NCI-H1092 (cell line): ENCODE measurements at places on chromosomes 7 and 10.
A peak's percentile ranks its signal among the peaks of the same experiment; 100 is the strongest.

- DNase-seq = no peak
These were observed 176.6 kb downstream of the SEMA3D start for GRCh38 chr7:85010306-85010705.

- no peak for DNase-seq
These were observed 40.6 kb upstream of the PTPRZ1 start for GRCh38 chr7:121832347-121832746.

- DNase-seq = no peak
These were observed 60.3 kb downstream of the PRKAR2B start for GRCh38 chr7:107104801-107105200.

- no peak for DNase-seq
These were observed 67.2 kb downstream of the RAMP3 start for GRCh38 chr7:45224832-45225231.

- no peak for DNase-seq
These were observed 526 bp upstream of the LAMTOR4 start for GRCh38 chr7:100148225-100148558.

- no peak for DNase-seq
These were observed 25.5 kb downstream of the ZNF713 start for GRCh38 chr7:55912748-55913158.

DNA sequence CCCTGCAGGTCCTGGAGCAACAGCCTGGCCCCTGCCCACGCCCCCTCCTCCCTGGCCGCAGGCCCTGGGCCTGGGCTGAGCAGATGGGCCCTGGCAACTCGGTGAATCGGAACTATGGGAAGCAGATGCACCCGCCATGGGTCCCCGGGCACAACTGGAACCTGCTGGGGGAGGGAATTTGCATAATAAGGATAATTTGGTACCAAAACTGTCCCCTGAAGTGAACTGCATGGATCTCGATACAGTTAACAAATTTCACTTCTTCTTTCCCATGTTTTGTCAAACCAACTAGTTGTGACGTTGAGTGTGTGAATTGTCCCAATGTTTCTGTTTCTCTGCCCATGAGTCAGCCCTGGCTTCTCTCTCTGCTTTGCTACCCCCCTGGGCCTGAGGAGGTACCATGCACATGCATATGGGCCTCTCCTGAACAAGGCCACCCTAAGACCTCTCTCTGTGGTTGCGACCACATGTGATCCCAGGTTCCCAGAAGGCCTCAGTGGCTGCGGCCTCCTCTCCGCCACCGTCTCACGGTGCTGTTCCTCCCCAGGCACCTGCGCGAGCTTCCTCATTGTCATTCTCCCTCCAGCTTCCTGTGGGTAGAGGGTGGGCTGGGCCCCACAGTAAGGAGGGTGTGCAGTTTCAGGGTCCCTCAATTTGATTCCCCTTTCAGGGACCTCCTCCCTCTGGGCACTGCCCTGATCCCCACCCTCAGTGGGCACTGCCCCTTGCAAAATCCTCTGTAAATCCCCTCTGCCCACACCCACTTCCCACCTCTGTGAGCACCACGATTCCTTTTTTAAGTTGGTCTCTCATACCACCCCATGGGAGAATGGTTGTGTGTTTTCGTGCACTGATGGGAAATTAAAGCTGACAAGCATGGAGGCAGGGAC lies 40.0 kb downstream of the FIGNL1 start:
- no peak for DNase-seq

GRCh38 chr10:63633677-63634487 lies 112.7 kb downstream of the REEP3 start:
- no peak for DNase-seq

- no peak for DNase-seq
These were observed 159.9 kb upstream of the MGMT start for GRCh38 chr10:129307141-129307540.

GRCh38 chr7:90222811-90223725 lies 11.5 kb downstream of the STEAP2 start:
- DNase-seq = no peak

DNA sequence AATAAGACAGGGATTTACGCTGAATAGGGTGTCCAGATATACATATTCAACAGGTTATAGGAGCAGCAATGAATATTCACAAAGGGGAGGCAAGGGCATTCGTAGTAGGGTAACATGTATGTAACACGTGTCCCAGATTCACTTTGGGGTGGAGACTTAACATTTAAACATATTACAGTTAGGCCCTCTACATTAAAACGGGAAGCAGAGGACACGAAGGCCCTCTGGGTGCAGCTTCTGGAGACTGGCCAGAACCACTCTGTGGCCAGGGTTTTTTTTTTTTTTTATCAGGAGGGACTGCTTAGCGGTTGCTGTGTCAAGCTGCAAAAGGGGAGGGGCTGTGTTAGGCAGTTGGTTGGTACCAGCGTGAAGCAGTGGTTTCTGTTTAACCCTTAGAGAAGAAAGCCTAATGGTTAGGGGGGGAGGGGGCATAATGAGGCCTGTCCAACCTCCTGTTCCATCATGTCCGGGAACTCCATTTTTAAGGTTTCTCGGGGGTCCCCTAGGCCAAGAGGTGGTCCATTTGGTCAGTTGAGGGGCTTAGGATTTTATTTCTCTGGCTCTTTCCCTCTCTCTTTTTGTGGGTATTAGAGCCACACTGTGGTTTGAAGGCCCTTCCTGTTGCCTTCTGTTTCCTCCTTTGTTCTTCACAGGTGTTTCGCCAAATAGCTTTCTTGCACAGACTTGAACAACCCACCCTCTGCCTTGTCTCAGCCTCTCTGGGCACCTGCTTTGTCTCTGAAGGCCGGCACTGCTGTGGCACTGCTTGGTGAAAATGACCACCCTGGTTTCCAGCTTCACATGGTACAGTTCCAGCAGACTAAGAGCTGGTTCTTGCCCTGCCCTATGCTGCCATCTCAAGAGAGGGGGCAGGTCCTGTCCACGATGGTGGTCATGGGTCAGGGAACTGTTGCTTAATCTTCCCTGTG lies 26.4 kb downstream of the PRF1 start:
- peak; percentile 71 for DNase-seq

GRCh38 chr7:15475808-15476530 lies 85.8 kb downstream of the AGMO start:
- DNase-seq = no peak

DNA sequence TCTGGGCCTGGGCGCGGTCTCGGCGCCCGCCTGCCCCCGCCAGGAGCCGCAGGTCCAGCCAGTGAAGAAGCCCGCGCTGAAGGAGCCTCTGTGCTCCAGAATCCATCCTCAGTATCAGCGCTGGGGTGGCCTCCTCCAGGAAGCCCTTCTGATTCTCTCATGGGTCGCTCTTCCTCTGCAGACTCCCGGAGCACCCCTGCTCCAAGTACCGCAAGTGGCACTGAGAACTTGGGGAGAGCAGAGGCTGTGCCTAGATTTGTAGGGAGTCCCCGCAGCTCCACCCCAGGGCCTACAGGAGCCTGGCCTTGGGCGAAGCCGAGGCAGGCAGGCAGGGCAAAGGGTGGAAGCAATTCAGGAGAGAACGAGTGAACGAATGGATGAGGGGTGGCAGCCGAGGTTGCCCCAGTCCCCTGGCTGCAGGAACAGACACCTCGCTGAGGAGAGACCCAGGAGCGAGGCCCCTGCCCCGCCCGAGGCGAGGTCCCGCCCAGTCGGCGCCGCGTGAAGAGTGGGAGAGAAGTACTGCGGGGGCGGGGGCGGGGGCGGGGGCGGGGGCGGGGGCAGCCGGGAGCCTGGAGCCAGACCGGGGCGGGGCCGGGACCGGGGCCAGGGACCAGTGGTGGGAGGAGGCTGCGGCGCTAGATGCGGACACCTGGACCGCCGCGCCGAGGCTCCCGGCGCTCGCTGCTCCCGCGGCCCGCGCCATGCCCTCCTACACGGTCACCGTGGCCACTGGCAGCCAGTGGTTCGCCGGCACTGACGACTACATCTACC lies at the start of gene ALOX5:
Gene ALOX5 (plus strand): TSS at position 641 of the 774 bp plus-strand sequence. CDS start 64 bp downstream, at position 705.
- peak; percentile 65 for DNase-seq

- DNase-seq = no peak
These were observed 101.3 kb upstream of the DNAJB12 start for GRCh38 chr10:72455889-72456595.

DNA sequence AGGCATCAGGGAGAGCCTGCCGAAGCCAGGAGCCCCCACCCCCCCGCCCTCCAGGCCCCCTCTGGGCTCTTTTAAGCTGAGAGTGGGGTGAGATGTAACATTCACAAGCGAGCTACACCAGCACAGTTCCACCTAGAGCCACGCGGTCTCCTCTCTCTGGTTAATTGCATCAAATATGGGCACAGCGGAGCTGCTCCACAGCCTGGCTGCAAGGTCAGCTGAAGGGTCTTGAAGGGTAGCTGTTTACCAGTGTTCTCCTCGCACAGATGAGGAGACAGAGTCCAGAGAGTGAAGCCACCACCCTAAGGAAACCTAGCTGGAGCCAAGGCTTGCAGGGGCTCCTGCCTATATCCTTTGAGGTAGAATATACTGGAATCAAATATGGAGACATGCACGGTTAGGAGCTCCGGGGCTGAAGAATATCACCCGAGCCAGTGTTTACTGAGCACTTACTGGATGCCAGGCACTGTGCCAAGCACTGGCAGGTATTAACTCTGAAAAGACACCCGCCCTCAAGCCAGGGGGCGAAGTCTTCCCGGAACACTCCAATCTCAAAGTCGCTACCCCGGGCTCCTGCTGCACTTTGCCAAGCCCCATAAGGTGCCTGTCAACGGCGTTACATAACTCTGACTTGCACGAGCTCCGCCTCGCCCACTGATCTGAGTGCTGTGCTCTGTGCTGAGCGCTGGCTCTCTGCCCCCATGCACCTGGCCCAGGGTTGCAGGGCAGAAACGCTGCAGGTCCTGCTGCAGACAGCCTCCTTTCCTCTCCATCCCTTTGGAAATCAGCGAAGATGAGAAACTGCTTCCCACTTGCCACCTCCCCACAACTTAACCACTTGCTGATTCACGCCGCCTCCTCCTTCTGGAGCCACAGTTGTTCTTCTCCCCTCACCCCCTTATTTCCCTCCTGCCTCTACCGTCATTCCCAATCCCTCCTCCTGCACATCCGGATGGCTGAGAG lies 5.4 kb downstream of the CHST15 start:
- peak; percentile 60 for DNase-seq

DNA sequence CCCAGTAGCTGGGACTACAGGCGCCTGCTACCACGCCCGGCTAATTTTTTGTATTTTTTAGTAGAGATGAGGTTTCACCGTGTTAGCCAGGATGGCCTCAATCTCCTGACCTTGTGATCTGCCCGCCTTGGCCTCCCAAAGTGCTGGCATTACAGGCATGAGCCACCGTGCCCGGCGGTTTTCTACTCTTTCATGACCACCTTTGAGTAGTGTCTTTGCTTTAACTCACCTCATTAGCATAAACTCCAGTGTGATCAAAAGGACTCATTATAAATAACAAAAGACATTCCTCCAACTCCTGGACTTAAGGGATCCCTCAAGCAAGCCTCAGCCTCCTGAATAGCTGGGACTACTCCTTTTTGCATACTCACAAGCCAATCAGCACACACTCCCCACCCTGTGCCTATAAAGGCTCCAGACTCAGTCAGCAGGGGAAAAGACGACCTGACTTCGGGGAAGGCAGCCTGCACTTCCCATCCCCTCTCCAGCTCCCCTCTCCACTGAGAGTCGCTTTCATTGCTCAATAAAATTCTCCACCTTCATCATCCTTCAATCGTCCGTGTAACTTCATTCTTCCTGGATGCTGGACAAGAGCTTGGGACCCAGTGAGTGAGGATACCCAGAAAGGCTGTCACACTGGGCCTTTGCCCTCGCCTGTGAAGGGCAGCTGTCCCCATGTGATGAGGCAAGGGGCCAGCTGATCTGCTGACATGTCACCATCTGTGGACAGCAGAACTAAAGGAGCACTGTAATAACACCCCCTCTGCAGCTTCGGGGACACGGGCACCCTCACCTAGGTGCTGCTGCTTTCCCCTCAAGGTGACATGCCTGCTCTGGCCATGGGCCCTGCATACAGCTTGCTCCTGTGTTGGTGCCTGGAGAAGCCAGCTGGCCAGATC lies 35.0 kb upstream of the EIF4H start:
- DNase-seq = no peak

DNA sequence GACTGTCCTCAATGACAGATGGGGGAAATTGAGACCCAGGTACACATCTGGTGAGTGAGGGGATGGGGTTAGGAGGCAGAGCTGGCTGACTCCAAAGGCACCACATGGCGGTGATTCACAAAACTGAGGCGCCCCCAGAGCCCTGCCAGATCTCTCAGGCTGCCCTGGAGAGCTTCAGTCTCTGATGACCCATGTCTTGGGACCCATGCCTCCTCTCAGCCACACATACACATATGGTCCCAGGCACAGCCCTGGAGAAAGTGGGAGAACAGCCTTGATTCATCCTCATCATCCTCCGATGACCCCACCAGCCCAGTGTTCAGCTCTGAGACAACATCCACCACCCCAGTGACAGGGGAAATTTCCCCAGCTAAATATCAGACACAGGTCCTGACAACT lies 426.0 kb downstream of the RPS24 start:
- DNase-seq = no peak

DNA sequence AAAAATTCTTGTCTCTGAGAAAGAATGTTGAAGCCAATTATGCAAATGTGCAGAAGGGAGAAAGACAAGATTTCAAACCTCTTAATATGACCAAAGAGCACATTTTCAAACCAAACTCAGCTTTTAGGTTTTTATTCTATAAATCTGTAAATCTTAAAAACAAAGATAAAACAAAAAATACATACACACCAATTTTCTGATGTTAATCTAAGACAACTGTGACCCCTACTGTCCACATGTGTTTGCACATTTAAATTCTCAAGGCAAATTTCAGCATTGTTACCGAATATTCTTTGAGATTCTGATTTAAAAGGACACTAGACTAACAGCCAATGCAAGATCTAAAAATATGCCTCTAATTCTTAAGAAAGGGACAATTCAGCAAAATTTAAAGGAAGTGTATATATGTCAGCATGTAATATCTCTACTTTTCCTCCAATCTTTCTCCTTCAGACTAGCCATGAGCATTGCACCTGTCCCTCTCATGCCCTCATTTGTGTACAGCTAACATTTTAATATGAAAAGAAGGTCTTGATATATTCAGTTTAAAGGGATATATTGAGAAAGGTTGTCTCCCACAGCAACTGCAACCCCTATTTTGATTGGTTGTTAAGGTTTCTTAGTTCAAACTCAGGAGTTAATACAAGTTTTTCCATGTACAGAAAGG lies 417.9 kb downstream of the IPMK start:
- no peak for DNase-seq

DNA sequence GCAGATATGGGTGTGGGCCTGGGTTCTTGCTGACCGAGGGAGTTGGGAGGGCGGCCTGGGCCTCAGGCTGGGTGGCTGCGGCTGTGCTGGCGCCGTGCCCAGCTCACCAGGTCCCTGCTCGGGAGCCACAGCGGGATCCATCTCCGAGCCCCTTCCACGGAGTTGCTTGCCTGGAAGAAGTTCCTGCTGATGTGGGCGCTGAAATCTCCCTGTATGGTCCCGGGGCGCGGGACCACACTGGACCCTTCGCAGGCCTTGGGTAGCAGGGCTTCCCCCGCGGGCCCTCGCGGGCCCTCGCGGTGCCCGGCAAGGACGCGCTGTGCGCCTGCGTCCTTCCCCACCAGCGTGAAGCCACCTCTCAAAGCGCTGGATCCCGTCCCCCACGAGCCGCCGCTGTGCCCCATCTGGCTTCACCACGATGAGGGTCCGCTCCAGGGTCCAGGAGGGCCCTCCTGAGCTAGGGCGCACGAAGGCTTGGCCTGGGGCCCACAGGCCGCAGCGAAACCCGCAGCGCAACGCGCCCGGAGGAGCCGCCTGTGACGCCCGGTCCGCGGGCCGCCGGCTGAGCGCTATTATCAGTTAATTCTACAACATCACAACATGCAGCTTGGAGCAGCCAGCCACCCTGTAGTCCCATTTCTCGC lies 31.5 kb downstream of the RAB19 start:
- DNase-seq = no peak
